ENCODE measurements at places on chromosomes 1 and 21.

DNA sequence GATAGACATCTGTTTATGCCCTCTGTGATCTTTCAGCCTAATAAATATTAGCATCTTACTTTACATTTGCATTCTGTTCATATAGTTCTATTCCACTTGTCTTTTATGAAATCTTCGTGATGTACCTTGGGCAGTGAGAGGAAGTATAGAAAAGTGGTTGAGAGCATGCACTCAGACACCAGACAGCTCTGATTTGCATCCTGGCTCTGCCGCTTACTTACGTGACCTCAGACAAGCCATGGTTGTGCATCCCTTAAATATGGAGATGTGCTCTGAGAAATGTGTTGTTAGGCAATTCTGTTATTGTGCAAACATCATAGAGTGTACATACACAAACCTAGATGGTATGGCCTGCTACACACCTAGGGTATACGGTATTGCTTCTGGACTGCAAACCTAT is 22.9 kb downstream of the OVGP1 start:
- DNase-seq, result no peak

DNA sequence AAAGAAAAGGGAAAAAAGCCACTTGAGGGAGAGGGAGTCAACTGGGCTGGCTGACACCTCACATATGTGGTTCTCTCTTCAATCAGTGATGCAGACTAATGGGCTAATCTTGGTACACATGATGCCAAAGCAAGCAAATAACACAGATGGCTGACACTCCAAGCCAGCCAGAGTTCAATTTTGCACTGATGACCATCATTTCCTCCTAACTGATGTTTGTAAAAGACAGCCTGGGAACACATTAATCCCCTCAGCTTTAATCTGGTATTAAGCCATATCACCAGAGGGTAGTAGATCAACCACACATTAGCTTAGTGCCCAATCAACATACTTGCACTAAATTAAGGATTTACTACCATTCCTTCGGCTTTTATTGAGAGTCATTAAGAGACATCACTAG is 2.8 kb downstream of the VPS72 start:
- no peak for DNase-seq

DNA sequence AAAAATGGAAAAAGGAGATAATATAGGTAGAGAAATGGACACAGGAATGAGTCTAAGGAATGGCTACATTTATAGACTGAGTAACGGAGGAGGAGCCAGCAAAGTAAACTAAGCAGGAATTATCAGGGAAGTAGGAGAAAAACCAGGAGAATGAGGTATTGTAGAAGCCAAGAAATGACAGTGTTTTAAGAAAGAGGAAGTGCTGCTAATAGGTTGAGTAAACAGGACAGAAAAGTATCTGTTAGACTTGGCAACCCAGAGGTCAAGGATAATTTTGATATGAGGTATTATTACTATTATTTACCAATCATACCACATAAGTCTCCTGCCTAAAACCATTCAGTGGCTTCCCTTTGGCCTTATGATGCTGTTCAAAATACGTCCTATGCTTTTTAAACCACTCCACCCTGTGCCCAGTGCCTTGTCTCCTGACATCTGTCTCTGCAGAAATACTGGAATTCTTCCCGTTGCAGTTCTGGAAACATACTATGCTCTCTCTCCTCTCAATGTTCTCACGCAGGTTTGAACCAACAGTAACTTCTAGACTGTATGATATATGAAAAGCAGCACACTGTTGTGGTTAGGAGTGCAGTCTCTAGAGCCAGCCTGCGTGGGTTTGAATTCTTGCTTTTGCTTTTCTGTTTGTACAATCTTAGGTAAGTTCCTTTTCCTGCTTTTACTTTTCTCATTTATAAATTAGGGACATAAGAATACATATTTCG is 24.6 kb upstream of the NEK7 start:
- no peak for DNase-seq

GRCh38 chr1:200744143-200744542 is 5.5 kb downstream of the CAMSAP2 start:
- DNase-seq, result no peak

DNA sequence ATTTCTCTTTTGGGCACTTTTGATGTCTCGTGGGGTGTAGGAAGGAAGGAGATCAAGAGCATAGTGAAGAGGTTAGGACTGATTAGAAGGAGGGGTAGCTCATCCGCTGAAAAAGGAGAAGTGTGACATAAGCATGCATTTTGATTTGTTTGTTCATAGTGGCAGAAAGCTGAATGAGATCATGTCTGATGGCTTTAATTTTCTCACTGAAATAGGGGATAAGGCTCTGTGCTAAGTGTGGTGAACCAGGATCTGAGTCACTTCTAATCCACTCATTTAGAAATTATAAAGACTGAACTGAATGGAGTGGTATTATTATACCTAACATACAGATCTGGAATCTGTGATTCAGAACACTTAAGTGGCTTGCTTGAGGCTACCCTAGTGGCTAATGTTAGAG is 344.5 kb downstream of the PDE4B start:
- DNase-seq, result no peak

- no peak for DNase-seq
Measured at GRCh38 chr1:32709476-32709875, 6.9 kb upstream of the SYNC start.

DNA sequence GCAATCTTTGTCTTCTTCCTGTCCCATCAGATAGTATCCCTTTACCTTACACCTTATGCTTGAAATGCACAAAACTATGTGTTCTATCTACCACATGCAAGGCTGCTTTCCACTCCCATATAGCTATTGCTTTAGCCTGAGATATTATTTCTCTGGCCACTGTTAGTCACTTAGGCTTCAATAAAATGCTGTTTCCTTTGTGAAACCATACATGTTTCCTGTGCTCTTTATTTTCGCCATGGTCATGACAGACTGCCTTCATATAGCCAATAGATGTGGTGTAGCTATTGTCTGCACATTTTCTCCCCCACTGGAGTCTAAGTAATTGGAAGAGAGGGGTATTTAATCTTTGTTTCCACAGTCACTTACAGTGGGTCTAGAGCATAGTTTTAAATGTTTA is 108.4 kb downstream of the GREM2 start:
- no peak for DNase-seq

GRCh38 chr1:61444288-61444687 is 280.7 kb downstream of the TM2D1 start:
- no peak for DNase-seq

GRCh38 chr1:210340311-210340710 is 11.6 kb downstream of the HHAT start:
- no peak for DNase-seq

DNA sequence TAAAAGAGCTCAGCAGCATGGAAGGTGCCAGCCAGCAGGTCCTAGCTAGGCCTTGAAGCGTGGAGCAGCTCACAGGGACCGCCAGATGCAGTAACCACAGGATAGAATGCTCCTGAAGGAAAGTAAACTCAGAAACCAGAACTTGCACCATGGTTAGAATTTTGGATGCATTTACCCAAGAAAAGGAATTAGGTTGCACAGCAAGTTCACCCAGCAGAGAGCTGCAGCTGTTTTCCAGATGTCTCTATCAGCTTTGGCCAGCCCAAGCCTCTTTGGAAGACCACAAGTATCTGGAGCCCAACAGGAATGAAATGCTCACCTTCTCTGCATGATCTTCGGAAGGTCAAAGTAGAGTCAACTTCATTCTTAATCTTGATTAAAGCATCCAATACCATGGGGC is 21.0 kb upstream of the ATP13A2 start:
- DNase-seq, result no peak

- no peak for DNase-seq
Measured at GRCh38 chr1:234632225-234632624, 22.2 kb upstream of the IRF2BP2 start.

DNA sequence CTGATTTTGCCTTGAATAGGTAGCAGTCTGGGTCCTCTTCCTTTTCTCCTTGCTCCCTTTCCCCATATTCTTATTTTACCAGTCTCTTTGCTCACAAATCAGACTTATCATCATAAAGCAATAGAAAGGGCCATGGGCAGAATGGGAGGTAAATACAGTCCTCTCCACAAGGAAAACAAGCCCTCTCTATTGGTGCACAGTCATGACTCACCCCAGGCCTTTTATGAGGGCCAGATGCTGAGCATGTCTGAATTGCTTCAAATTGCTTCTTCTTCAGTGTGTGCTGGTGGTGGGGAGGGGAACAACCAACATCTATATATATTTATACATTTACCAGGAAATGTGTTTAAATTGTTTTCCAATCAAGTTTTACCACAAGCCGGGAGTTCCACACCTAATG is 75.2 kb downstream of the GFI1 start:
- no peak for DNase-seq

- DNase-seq, result no peak
Measured at GRCh38 chr21:38646213-38646837, 148.0 kb upstream of the ERG start.

- no peak for DNase-seq
Measured at GRCh38 chr1:198830412-198830811, 191.6 kb downstream of the PTPRC start.

DNA sequence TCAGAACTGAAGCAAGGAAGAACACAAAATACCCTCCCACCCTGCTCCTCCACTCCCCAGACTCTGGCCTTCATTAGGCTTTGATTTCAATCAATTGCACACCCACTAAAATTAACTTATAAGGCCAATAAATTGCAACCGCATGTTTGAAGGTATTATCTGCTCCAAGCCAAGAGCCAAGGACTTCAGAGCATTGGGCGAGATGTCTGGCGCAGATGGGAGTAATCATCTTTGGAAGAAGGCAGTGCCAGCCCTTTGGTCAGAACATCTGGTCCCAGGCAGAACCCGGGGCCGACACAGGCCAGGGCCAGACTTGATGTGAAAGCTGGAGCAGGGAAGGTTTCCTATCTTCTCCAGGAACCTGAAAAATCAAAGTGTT is 60.0 kb downstream of the SLC66A1 start:
- no peak for DNase-seq

- no peak for DNase-seq
Measured at GRCh38 chr21:31606081-31606874, 53.2 kb upstream of the SOD1 start.

- no peak for DNase-seq
Measured at GRCh38 chr1:109716121-109716520, 4.1 kb downstream of the GSTM5 start.

- no peak for DNase-seq
Measured at GRCh38 chr1:178241837-178242236, 147.9 kb downstream of the RASAL2 start.

DNA sequence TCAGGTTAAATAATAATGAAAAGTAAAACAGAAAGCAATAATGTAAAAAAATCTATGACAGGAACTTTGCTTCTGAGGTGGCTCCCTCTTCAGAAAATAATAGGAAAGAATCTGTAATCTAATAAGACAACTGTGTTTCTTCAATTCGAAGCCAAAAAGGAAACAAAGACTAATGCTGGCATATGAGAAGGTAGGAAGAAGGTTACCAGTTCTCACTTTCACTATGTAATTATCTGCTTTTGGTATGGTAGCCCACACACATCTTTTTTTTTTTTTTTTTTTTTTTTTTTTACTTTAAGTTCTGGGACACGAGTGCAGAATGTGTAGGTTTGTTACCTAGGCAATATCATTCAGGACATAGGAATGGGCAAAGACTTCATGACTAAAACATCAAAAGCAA is 47.1 kb downstream of the COP1 start:
- no peak for DNase-seq

DNA sequence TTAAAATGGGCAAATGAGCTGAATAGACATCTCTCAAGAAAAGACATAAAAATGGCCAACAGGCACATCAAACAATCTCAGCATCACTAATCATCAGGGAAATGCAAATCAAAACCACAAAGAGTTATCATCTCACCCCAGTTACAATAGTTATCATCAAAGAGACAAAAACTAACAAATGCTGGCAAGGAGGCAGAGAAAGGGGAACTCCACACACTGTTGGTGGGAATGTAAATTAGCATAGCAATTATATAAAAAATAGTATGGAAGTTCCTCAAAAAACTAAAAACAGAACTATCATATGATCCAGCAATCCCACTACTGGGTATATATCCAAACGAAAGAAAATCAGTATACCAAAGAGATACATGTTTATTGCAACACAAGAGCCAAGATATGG is 68.7 kb downstream of the DENND1B start:
- no peak for DNase-seq

DNA sequence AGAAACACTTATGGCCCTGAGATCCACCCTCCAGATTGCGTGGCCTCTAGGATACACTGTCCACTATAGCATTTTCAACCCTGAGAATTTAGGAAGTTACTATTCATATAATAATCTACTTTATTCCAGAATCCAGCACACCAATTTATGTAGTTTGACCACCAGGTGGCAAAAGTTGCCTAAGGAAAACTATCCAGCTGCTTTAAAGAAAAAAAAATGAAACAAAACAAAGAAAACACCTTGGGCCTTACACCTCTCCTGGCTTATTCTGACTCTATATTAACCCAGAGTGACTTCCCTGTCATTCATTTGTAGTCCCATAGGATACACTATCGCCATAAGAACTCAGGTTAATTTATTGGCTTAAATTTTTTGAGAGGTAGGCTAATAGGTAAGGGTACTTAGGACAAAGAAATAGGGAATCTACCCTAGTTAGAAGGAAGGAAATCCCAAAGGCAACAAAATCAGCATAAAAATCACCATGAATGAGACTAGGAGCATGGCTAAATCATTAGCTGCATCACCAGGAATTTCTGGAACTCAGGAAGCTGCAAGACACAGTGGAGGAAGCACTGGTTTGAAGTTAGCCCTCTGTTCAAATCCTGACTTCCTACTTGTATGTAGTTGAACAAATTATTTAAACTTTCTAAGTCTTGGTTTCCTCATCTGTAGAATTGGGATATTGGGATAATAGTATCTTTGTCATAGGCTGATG is 107.5 kb downstream of the SPAG17 start:
- no peak for DNase-seq

GRCh38 chr1:109969907-109970306 is 14.7 kb upstream of the AHCYL1 start:
- DNase-seq, result no peak
